ENCODE measurements at places on chromosomes 6 and 20.

GRCh38 chr20:23673209-23673608, 15.6 kb downstream of the CST4 start:
- DNase-seq: no peak

DNA sequence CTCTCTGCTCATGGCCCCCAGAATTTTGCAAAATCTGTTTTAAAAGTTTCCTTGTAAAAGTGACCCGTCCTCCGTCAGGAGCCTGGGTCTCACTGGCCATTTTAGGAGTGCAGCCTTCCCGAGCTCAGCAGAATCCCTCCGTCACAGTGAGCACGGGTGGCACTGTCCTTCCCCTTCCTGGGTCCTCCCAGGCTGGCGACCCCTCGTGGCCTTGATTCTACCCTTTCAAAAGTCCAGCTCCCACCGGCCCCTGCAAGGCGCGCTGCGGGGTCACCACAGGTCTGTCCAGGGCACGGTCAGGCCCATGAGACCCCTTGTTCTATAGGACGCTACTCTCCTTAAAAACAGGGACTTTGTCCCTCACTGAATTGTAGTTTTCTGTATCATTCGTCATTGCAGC, 112.7 kb downstream of the PSMB1 start:
- no peak for DNase-seq

GRCh38 chr6:26457264-26457805, 420 bp upstream of the BTN2A1 start:
- no peak for DNase-seq

DNA sequence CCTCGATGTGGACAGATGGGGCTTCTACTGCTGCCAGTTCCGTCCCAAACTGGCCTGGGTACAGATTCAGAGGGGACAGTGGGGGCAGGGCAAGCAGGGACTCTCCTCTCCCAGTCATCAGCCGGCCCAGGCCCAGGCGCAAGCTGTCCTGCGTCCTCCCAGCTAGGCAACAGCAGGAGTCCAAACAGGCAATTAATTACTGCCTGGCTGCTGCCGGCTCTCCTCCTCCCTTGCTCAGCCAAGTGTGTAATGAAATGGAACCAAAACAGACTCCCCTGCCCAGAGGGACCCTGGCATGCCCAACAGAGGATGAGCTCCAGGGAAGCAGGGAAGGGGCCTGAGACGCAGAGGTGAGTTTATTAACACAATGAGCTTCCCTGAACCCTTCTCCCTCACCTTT, 17.8 kb upstream of the SLC32A1 start:
- DNase-seq: no peak

DNA sequence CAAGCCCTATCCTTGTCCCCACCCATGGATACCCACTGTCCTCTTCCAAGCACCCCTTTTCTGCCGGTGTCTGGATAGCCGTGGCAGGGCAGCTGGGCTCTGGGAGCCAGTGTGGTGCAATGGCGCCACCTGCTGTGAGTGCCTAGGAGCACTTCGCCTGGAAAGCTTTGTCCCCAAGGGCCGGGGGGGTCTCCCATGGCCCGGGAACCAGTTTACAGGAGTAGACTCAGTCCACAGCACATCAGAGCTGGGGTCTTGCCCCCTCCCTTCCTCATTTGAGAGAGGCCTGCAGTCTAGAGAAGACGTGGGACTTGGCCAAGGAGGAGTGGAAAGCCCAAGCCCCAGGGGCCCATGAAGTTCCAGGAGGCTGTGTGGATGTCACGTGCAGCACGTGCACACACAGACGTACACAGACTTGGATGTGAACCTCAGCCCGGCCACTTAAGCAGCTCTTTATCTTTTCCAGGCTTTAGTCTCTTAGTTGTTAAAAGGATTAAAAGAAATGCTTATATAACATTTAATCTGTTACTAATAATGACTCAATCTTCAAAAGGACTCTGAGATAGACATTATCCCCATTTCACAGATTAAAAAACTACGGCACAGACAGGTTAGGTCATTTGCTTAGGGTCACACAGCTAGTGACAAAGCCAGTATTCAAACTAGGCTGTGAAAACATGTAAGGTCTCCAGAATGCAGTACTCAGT, 40.9 kb upstream of the CDH22 start:
- DNase-seq: no peak

GRCh38 chr6:149217466-149217888, 100.0 kb upstream of the TAB2 start:
- no peak for DNase-seq

DNA sequence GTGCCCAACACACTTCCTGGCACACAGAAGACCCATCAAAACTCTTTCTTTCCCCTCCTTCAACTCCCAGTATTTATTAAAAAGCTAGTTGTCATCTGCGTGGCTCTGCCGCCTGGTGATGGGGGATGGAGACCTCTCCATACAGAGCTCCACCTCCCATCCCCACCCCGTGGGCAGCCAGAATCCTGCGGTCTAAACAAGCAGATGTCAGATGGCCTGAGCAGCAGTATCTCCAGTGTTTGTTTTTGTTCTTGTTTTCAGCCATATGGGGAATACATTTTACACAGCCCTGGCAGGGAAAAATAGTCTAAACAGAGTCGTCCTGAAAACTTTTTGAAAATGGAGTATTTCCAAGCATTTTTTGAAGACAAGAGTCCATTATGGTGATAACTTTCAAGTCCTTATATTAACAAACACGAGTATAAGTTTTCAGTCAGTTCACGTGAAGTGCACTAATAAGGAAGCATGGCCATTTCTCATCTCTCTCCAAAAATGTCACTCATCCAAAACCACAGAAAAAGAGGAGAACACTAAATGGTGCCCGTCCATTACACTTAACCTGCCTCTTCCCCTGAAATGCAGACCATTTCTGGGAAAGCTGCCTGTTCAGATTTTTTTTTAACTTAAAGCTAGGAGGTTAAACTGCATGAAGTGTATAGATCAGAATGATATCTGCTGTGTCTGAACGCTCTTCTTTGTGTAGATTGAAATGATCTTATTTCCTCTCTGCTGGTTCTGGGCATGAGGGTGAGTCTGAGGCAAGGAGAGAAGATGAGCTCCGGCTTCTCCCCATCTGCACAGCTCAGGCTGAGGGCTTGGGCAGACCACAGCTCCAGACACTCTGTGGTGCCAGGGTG, 91.0 kb downstream of the TCP11 start:
- DNase-seq: no peak

DNA sequence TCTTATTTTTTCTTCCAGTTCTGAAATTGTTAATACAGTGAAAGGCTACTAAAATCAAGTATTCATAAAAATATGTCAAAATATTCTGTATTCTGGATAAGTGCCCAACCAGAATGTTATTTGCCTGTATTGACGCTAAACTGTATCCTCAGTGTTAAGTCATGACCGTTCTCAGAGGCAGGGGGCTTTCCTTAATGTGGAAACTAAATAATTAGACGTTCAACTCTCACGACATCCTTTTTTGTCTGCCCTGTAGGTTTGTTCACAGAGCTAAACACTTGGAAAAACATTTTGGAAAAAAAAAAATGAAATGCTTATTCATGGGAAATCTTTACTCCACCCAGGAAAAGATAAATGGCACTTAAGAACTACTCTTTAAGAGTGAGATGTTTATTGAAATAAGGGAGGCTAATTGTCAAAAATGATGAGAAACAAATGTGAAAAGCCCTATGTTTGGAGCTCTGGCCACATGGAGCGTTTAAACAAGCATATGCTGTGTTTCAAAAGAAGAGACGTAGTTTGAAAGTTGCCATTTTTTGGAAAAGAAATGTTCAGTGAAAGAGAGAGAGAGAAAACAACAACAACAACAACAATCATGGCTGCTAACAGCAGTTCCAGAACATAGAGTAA, 453.1 kb upstream of the MARCKS start:
- DNase-seq: no peak

DNA sequence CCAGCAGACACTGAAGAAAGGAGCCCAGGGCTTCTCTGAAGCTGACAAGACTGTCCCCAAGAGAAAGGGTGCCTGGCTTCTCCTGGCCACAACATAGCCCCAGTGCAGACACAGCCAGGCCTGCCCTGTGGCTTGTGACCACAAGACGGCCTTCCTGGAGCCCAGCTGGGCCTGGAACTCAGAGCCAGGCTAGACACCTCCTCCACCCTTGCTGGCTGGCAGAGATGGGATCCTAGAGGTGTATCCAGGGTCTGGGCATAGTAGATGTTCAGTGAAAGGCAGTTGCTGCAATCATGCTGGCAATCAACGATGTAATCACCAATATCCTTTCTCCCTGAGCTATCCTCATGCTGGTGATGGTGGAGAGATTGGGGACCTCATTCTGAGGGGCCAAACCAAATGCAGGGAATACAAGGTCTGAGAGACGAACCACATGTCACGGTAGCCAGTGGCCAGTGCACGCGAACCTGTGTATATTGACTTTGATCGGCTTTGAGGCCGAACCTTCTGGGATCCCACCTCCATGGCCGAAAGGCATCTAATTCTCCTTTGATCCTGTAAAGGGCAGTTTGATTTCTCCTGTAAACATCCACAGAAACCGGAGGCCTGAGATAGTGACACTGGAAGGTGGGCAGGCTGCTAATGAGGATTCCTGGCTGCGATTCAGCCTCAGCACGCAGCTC, 115.2 kb downstream of the PSMB1 start:
- DNase-seq: no peak

- no peak for DNase-seq
Observed at GRCh38 chr6:120198033-120198432, 848.5 kb upstream of the MAN1A1 start.

DNA sequence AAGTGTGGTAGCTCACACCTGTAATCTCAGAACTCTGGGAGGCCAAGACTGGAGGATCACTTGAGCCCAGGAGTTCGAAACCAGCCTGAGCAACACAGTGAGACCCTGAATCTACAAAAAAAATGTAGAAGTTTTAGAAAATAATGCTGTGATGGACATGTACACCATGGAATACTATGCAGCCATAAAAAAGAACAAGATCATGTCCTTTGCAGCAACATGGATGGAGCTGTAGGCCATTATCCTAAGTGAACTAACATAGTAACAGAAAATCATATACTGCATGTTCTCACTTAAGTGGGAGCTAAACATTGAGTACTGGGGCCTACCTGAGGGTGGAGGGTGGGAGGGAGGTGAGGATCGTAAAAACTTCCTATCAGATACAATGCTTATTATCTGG, 110.8 kb downstream of the PRND start:
- DNase-seq: no peak

DNA sequence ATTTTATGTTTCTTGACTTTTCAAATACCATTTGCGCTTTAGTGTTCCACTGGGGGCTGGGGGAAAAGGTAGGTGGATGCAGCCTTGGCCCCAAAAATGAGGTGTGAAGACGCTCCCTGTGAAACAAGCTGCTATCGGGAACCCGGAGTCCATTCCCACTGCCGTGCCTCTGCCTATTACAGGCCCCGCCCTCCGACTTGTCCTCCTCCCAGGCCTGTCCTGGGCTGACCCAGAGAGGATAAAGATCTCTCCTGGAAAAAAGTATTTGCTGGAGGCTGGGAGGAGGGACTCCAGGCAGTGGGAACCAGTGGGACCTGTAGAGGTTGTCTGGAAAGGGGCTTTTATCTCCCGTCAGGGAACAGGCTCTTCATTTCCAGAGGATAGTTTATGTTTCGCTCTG, 215.0 kb downstream of the SLC24A3 start:
- no peak for DNase-seq
